Stimulated activated CD8-positive, alpha-beta memory T cell treated with anti-CD3 and anti-CD28 coated beads, Interleukin-4, amount 100 ng/mL, for 1 hour (primary cell): ENCODE measurements at places on chromosomes 3 and 15.

GRCh38 chr3:108093616-108094015 lies 2.8 kb upstream of the CD47 start:
- DNase-seq = no peak

DNA sequence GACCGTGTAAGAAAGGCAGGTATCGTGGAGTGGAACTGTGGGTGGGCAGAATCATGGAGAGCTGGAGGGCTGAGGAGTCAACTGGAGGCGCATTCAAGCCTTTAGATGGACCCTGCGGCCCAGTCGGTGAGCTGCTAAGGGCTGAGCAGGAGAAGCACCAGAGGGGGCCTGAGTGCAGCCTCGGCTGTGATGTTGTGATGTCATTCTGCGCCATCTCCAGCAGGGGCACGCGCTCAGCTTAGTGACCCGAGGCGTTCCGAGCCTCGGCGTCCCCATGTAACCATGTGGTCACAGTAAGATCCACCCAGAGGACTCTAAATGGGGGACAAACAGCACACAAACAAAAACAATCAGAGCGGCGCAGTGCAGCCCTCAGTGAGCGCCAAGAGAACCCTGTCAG lies 76.8 kb downstream of the VGLL4 start:
- no peak for DNase-seq

DNA sequence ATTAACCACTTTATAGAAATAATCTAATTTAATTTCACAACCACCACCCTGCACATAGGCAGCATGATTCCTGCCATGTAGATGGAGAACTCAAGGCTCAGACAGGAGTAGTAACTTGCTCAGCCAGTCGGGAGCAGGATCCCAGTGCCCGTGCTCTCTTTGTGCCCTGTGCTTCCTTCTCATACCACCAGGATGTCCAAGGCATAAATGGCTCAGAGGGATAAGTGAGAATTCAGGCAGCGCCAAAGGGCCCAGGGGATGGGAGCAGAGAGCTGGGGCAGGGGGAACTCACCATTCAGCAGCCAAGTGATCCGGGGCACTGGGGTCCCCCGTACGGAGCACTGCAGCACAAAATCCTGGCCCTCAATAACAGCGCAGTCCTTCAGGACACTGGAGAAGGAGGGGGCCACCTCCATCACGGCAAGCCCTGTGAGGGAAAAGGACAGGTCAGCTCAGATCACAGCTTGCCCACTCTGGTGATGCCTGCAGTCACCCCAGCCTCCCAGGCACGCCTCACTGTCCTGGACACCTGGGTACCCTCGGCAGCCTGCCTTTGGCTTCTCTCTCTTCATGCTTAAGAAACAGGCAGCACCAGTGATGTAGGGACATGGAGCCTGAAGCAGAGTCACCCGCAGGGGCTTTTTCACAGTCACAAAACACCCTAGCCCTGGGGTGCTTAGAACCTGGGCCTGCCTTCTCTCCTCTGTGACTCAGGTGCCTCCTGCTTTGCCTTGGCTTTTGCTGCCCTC lies 141.0 kb upstream of the HACD2 start:
- no peak for DNase-seq

DNA sequence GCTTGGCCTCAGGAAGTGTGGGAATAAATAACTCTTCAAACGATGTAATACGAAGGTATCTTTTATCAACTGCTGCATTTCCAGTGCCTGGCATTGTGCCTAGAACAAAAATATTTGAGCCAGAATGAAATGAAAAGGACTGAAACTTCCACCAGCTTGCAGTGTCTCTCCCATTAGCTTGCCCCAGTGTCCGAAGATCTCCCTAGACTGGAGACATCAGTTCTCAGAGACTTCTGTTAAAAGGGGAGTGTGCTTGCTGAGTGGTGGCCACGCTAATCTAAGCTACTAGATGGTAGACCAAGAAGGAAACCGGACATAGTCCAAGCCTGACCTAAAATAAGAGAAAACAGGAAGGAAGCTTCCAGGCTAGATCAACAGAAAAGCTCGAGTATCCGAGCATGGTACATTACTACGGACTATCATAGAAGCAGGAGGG lies 28.6 kb downstream of the KCNAB1 start:
- DNase-seq = no peak

- DNase-seq = no peak
Measured at GRCh38 chr15:44550256-44550655, 13.3 kb downstream of the EIF3J start.
